ENCODE measurements at places on chromosomes 2 and 18.

DNA sequence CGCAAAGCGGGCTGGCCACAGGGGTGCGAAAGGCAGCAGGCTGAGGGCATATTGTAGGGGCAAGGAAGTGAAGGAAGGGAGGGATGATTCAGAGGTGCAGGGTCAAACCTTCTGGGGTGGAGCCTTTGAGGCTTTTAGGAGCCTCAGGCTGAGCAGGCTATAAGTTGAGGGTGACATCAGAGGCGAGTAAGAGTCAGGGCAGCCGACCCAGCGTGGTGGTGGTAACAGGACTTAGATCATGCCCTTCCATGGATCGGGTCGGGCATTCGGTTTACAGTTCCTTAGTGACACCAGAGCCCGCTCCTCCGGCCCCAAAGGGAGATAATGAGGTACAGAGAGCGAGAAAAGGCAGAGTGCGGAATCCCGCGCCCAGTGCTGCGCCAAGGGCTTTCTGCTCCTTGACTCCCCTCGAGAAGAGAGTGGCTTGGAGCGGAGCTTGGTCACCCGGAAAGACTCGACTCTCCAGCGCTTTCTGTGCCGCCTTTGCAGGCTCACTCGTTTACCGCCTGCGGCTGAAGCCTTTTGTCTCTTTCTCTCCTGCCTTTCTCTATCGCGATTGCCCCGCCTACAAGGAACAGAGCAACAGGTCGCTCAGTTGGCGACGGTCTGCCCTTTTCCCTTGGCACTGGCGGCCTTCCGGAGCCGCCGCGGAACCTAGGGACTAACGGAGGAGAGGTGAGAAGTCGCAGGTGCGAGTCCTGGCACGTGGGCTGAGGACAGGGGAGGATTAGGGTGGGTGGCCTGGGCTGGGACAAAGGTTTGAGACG is 720 bp downstream of the LBX2 start:
- no peak for DNase-seq

- DNase-seq, result no peak
These were observed 45.6 kb downstream of the MTCL1 start for GRCh38 chr18:8750954-8751415.

DNA sequence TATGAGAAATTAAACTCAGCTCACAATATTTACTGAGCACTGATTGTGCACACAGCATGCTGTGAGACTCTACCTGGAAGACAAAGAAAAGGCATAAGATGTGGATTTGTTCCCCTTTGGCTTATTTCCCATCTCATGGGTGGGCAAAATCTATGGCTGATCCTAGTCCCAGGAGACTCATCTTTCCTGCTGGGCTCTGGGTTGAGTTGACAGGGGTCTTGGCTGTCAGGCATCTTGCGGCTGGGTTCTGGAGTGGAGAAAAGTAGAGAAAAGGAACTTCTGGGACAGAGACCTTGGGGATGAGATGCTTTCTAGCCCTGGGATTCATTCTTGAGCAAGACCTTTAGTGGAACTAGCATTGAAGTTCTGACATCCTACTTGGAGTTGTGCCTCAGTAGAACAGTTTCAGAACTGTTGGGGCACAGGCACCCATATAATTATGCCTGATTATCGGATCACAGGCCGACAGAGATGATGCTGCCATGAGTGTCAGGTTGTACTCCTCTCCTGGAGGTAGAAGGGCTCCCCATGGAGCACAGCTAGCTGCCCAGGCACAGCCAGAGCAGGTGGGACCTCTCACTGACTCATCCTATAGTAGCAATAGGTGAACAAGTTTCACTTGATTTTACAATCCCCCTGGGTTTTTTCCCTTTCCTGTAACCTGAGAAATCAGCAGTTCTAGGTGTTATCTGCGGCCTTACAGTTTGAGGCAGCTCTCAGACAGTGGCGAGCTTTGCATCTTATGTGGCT is 260.9 kb downstream of the CYRIA start:
- no peak for DNase-seq

GRCh38 chr2:220857368-220857767 is 714.7 kb downstream of the EPHA4 start:
- DNase-seq, result no peak

- no peak for DNase-seq
These were observed 77.2 kb upstream of the NDUFV2 start for GRCh38 chr18:9025091-9025838.

- DNase-seq, result no peak
These were observed 51.7 kb downstream of the SOS1 start for GRCh38 chr2:39069136-39069515.

- DNase-seq, result no peak
These were observed 75.2 kb upstream of the CD28 start for GRCh38 chr2:203631068-203631757.

DNA sequence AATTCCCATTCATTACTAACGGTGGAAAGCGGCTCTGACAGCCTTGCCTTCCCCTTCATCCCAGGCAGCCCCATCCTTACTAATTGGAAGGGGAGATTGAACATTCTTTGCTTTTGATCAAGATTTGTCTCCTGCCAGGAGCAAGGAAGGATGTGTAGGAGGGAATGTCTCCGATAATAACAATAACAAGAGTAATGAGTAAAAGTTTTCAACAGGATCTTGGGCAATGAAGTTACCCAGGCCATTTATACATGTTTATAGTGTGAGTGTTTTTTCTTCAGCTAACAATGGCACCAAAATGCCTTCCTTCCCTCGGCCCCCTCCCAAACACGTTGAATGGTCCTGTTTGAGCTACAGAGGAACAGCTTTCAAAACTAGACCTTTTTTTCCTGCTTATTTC is 83.8 kb downstream of the GATA6 start:
- no peak for DNase-seq

DNA sequence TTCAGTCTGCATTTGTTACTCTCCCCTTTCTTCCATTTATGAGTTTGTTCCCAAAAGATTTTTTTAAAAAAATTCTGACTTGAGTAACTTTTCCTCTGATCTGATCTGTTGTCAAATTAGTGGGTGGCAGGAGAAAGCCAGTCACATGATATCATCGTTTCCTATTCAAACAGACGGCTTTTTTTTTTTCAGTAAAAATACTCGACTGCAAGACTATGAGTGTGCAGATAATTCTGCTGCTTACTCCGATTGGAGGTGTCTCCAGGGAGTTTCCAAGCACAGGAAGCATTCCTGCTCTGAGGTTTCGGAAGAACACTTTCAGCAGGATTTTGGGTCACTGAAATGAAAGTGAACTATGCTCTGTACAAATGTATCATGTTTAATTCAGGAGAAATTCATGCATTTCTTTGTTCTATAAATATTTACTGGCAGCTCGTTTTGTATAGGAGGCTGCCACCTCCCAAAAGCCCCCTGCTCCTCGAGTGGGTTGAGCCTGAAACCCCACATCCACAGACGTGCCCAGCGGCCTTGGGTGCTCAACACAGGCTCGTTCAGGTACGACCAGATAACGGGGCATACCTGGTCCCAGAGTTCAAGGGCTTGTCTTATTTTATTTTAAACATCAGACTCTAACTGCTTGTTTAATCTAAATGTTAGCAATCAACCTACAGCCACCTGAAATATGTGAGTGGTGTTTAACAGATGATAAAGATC is 126.9 kb upstream of the ZNF516 start:
- DNase-seq, result peak; percentile 18

- DNase-seq, result no peak
These were observed 27.2 kb upstream of the ERICH2 start for GRCh38 chr2:170742896-170743529.

DNA sequence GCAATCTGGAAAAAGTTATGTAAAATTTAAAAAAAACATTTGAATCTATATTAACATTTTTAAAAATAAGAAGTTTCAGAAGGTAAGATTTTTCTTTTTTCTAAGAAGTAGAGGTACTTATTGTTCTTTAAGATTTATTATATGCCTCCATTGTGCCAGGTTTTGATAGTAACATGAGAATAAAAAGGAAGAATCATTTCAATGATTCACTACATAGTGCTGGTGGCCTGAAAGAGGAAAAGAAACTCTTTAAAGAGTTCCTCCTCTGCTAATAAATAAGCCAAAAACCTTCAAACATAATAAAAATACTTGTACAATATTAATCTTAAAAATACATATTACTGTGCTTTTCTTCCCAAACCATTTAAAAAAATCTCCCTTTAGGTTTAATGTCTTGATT is 69.0 kb downstream of the ANKRD44 start:
- DNase-seq, result no peak

DNA sequence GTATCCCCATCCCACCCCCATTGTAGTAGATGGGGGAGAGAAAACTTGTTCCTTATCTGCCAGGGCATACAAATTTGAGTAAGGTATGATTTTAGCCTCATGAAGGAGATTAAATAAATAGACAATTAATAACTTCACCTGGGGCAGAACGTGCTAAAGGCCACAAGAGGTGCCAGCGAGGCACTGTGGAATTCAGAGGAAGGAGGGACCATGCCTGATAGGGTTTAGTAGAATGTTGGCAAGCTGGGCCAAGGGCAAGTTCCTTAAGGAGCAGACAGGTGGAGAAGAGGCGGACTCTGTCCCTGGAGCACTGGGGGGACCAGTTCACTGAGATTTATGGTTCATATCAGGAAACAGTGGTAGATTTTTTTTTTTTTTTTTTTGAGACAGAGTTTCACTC is 22.5 kb downstream of the STAMBP start:
- no peak for DNase-seq

GRCh38 chr2:108635630-108636354 is 83.5 kb upstream of the RANBP2 start:
- no peak for DNase-seq

DNA sequence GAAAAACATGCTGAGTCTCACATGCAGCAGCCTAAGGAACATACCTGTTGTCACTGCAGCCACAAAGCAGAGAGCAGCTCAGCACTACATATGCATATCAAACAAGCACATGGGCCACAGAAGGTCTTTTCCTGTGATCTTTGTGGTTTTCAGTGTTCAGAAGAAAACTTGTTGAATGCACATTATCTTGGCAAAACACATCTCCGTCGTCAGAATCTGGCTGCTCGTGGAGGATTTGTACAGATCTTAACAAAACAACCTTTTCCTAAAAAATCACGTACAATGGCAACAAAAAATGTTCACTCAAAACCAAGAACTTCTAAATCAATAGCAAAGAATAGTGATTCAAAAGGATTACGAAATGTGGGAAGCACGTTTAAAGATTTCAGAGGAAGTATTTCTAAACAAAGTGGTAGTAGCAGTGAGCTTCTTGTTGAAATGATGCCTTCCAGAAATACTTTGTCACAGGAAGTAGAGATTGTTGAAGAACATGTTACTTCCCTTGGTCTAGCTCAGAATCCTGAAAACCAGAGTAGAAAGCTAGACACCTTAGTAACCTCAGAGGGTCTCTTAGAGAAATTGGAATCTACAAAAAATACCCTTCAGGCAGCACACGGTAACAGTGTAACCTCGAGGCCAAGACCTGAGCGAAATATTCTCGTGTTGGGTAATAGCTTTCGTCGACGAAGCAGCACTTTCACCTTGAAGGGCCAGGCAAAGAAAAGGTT is 34.1 kb downstream of the ZNF407 start:
- no peak for DNase-seq

- DNase-seq, result no peak
These were observed 11.9 kb downstream of the OTOF start for GRCh38 chr2:26465981-26466471.

GRCh38 chr18:75548353-75548905 is 120.9 kb upstream of the SMIM21 start:
- peak; percentile 72 for DNase-seq

DNA sequence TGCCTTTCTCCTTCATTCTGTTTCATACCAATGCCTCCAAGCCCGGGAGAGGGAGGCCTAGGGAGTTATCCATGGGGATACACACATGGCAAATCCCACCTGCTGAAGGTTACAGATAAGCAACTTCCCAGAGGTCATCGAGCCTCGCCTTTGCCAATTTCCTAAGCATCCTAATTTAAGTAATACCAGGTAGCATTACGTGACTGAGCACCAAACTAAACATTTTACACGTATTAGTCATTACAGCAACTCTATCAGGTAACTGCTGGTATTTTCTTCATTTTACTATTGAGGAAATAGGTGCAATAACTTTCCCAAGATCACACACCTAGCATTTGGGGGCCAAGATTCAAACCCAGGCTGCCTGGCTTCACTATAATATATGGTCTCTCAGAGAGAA is 30.1 kb upstream of the BZW1 start:
- DNase-seq, result no peak

DNA sequence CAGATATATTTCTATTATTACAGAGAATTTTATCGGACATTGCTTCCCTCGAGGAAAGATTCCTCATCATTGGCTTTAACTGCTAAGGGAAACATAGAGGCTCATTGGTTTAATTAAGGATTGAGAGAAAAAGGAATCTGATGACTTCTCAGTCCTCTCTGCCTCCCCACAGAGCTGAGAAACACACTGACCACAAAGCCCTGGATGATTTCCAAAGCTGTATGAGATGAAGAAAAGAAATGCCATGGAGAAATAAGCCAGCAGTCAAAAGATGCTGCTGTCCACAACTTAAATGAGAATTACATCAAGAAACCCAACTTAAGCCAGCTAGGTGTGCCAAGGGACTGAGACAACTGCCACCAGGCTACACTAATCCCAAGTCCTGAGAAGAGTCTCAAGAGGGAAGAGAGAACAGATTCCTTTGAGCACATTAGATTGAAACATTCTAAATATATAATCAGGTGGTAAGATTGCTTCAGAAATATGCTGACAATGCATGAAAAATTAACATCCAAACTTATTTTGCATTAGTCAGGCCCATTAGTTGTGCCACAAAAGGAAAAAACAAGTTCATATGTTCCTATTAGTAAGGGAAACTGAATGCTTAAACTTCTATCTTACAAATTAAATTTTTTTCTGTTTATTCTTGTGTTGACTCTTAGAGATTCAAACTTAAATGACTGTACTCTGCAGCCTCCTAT is 308.1 kb upstream of the CYRIA start:
- DNase-seq, result no peak

GRCh38 chr2:105038383-105039061 is 653 bp downstream of the MRPS9 start:
- DNase-seq, result no peak

DNA sequence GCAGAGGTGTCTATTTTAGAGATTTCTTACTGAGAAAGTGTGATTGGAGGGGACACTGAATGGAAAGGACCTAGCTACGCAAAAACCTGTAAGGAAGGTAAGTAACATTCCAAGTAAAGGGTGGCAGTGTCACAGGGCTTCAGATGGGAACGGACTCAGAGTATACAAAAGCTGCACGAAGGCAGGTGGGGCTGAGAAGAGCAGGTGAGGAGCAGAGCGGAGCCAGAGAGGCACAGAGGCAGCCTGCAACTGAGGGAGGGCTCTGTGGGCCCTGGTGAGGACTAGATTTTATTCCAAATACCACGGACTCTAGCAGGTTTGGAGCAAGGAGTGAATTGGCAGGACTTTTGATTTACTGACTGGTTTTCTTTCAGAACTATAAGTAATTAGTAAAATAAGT is 331.3 kb upstream of the PKDCC start:
- DNase-seq, result peak; percentile 30

GRCh38 chr2:41869542-41870264 is 178.1 kb upstream of the PKDCC start:
- DNase-seq, result peak; percentile 48

GRCh38 chr2:224682134-224682533 is 34.0 kb downstream of the CCDC195 start:
- no peak for DNase-seq

- DNase-seq, result no peak
These were observed 288.5 kb upstream of the SLC39A10 start for GRCh38 chr2:195368249-195369217.

- DNase-seq, result no peak
These were observed 72.2 kb downstream of the HDAC4 start for GRCh38 chr2:239328351-239329191.

Data from NCI-H1436 (cell line).